Occipital lobe (tissue), 3 donors: ENCODE measurements at places on chromosomes 1 and 21.

GRCh38 chr1:177945943-177946650 is 23.8 kb downstream of the SEC16B start:
- peak; percentile 53 for DNase-seq

DNA sequence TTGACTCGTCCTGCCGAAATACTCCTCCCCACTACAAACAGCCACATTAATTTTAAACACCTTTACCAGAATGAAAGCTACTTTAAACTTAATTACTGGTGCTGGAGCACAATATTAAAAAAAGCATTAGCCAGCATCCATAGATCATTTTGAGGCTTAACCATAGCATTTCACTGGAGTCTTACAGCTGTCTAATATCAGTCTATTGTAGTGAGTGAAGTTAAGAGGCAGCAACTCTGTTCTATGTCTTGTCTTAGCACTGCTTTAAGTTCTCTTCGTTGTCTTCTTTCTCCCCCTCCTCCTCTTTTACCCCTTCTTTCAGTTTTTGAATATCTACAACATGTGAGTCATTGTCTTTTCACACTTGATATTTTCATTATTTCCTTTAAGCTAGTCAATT is 49.3 kb downstream of the ADGRL2 start:
- DNase-seq = no peak

DNA sequence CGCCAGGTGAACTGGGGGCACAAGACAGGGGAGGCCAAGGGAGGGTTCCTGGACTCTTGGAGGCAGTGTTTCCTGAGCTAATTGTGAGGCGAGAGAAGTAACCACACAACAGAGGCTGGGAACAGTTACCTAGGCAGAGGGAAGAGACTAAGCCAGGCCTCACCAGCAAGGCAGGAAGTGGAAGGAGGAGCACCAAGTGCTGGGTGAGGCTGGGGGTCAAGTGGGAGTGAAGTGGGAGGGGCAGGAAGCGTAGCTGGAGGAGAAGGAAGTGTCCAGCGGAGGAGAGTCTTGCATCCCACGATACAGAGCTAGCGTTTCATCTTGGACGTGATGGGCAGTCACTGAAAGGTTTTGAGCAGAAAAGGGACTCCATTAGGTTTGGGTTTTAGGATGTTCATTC is 48.3 kb upstream of the CAPZB start:
- DNase-seq = no peak

GRCh38 chr1:26820784-26821269 is 5.7 kb upstream of the ZDHHC18 start:
- DNase-seq = no peak

GRCh38 chr1:48556186-48556850 is 84.3 kb upstream of the SPATA6 start:
- DNase-seq = no peak

GRCh38 chr1:38523568-38523939 is 336.0 kb downstream of the RRAGC start:
- no peak for DNase-seq

DNA sequence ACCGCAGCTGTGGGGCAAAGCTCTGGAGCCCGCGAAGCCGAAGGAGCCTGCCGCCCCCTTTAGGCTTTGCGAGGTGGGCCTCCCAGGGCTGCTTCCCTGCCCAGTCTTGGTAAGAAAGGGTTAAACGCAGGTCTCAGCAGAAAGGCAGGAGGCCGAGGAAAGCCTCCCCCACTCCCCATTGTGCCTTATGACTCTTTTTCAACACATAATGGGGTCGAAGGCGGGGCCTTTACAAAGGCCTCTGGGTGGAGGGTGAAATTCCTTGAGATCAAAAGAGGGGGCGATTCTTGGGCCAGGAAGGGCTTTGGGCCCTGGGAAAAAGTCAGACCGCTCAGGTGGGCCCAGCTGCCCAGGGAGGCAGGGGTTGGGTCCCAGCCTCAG is 880 bp downstream of the ALPL start:
- DNase-seq = no peak

GRCh38 chr1:190935925-190936324 is 458.3 kb upstream of the BRINP3 start:
- no peak for DNase-seq

DNA sequence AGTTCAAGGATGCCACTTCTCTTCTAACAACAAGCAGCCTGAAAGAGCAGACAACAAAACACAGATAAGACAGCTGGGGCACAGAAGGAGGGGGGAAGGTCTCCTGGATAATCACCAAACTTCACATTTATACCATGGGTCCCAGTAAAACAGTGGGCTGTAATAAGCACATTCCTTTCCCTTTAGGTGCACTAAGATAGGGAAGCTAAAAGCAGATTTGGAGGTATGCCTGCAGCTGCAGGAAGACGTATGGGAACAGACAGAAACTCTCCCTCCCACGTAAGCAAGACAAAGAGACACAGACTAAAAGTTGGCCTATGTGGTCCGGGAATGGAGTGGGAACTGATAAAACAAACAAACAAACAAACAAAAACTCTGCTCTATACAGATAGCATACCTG is 612.1 kb downstream of the MRPL39 start:
- no peak for DNase-seq

DNA sequence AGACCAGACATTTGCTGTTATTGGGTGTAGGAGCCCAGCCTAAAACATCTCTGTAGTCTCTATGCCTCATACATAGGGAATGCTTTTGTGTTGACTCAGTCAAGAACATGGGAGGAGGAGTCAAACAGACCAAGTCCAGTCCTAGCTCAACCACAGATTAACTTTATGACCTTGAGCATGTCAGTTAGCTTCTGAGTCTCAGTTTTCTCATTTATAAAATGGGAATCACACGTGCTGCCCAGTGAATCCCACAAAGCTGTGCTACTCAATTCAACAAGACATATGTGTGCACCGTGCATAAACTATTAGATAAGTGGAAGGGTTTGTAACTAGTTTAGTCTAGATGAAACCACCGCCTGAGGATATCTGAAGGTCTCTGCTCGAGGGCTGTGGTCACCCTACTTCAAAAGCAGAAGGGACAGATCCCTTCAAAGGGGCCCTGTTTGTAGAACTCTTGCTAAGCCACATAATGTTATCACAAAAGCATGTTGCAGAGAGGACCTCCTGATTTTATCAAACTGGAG is 109.5 kb upstream of the NFIA start:
- no peak for DNase-seq

DNA sequence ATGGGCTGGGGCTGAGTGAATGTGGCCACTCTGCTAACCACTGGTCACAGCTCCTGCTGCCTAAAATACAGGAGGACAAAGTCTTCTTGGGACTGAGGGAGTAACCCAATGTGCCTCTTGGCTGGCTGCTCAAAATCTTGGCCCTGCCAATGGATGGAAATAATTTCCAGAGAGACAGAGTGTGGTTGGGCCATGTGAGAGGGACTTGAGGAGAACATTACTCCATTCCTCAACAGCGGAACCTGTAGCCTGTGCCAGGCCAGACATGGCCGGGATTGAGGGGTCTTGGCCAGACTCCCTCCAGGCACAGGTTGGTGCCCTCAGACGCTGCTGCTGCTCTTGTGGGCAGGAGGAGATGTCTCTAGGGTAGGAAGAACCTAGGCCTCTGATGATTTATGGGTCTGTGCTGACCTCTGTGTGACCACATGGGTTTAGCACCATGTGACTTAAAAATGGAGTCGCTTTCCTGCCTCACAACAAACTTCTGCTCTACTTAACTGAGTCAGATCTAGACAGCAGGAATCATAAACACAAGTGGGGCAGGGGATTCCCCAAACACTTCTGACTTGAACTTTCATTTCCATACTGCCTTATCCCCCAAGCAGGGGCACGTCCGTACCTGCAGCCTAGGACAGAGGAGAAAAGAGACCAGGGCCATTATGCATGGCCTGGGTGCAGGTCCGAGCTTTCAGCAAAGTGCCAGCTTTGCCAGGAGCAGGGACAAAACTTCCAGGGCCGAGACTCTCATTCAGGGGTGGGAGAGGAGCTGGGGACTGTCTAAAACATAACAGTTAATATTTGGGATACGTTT is 79.2 kb downstream of the CD34 start:
- DNase-seq = no peak

GRCh38 chr1:36125129-36125991 is at the start of gene COL8A2:
Gene COL8A2, minus strand, starts transcription at chr1:36125222. Its CDS starts 24,980 bp downstream, at chr1:36100242.
- DNase-seq = no peak

GRCh38 chr1:21258331-21259134 is 31.7 kb downstream of the ECE1 start:
- DNase-seq = no peak

DNA sequence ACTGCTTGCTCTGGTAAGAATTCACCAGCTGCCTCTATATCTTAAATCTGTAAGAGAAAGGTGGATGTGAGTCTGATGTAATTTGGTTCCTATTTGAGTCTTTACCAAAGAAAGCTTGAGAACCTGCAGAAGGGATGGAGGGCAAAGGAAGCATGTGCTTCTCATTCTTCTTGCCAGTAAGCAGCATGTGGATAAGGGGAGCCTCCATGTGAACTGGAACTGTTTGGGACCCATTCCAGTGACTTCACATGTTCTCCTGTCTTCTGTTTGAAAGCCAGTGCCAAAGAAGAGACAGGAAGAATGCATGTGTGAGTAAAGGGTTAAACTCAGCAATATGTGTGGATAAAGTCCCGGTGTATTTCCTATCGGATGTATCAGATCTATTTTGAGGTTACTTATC is 119.6 kb upstream of the ADGRL2 start:
- no peak for DNase-seq

DNA sequence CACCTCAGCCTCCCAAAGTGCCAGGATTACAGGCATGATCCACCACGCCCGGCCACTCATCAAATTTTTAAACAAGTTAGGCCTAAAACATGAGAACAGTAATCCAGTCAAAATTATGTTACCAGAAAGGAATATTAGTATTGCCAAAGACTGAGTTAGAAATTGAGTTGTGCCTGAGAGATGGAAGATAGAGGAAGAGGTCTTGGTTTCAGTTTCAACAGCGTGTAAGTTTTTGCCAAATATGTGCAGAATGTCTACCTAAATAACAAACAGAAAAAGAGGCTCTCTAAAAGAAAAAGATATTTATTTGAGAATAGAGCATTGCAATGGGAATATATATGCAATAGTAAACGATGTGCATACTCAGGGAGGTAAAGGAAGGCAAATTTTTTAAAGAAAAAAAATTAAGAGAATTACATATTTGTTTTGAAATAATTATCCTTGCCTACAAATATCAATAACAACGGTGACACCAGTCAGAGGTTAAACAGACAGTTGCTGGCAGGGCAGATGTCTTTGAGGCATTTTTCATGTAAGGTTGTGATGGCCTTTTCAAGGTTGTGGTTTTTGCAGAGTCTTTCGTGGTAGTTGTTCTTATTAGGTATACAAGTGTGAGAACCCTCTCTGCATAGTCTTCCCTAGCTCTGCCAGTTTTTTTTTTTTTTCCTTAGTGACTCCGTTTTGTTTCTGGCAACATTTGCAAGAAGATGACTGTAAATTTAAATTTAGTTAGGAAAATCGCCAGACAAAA is 2.2 kb upstream of the CD1B start:
- no peak for DNase-seq

DNA sequence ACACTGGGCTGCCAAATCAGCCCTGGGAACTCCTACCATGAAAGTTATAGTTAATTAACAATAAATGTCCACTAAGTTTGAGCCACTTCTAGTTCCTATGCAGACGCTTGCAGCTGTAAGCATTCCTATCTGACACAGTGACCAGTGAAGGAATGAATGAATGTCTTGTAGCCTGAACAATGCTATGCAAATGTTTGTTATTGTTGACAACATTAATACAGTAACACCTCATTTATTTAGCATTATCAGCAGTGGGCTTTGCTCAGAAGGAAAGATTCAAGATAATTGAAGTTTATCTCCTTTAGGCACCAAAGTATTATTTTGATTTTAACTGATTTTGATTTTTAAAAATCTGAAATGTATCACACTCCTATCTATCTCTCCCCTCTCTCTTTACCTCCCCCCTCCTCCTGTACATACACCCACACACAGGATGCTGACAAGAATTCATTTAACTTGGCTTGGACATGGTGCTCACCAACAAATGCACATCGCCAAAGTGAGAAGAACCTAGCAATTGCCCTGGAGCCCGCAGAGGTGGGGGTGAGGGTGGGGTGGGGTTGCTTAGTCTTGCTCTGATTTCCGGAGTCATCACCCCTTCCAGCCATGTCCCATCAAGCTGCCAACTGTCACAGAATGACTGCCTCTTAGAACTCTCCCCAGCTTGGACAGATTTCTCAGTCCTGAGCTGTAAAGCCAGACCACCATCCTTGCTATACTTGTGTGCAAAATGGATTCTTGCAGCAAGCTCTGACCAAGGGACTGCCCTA is 215.3 kb upstream of the CSF3R start:
- DNase-seq = no peak

DNA sequence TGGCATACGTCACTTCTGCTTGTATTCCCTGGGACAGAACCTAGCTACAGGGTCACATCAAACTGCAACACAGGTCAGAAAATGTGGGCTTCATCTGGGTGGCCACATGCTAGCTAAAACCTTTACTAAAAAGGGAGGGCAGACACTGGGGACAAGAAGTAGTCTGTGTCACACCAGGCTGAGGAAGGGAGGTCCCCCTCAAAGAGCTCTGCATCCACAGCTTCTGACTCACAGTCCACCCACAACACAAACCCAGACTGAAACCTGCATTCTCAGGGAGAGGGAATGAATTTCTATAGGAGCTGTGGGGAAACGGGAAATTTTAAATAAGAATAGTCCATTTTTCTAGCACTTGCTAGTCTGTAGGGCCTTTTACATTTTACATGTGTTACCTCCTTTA is 16.2 kb downstream of the OLIG2 start:
- no peak for DNase-seq

GRCh38 chr1:199132006-199132405 is 493.2 kb downstream of the PTPRC start:
- DNase-seq = no peak

GRCh38 chr21:28767523-28767922 is 225.2 kb downstream of the LTN1 start:
- DNase-seq = no peak

- DNase-seq = no peak
Measured at GRCh38 chr1:17472814-17473213, 33.3 kb upstream of the RCC2 start.

DNA sequence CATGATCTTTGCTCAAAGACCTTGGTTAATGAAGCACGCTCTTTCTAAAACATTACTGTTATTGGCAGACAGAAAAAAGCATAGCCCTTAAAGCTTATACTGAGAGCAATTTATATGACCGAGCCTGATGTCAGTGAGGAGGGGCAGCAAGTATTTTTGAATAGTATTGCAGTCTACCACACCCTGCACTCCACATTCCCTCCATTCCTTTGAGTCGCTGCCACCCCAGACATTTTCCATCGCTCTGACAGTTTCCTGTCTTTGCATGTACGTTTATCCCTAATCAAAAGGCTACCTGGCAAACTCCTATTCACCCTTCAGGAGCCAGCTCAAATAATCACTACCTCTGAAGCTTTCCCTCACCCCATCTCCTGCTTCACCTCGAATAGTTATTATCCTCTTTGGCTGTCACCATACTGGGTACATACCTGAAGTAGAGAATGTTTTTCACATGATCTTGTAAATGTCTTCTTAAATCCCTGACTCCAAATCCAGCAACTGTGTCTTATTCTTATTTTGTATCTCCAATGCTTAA is 5.5 kb upstream of the JUN start:
- no peak for DNase-seq

GRCh38 chr21:44773291-44773932 is 28.2 kb downstream of the UBE2G2 start:
- no peak for DNase-seq

GRCh38 chr1:31585736-31586365 is 9.5 kb downstream of the TINAGL1 start:
- no peak for DNase-seq

- DNase-seq = no peak
Measured at GRCh38 chr1:110370827-110371226, 20.0 kb downstream of the SLC16A4 start.
